ENCODE measurements at places on chromosomes 13 and 19.

GRCh38 chr13:37797631-37798030 is 71.9 kb downstream of the TRPC4 start:
- DNase-seq, result no peak
- H3K27ac ChIP-seq, result no peak overlapping the region
- H3K4me1 ChIP-seq, result no peaks in the 10 kb centered on the region
- H3K4me3 ChIP-seq, result no peak overlapping the region

DNA sequence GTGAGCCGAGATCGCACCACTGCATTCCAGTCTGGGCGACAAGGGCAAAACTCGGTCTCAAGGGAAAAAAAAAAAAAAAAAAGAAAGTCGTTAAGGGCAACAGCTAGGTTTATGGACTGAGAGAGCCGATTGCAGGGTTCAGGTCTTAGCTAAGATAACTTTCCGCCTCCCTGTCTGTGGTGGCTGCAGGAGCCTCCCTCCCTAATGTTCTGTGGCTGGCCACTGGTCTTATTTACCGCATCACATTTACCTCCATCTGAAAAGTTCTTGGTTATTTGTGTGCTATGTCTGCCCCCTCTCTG is 722 bp upstream of the CRTC1 start:
- no peak overlapping the region for H3K4me3 ChIP-seq
- H3K36me3 ChIP-seq, result no peaks in the 10 kb centered on the region
- peaks cover 2% of the 10 kb centered on the region for H3K4me1 ChIP-seq

DNA sequence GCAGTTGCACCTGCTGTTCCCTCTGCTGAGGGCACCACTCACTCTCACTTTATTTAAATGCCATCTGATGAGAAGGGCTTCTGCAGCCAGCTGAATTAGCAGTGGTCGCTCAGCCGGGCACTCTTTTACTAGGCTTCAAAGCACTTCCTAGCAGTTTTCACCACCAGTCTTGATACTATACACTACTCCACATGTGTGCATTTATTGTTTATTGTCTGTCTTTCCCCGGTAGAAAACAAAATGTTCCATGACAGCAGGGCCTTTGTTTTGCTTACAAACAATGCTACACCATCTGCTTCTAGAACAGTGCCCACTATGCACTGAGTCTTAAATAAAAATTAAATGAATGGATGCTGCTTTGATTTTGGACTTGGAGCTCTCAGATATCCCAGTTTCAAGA is 404.9 kb downstream of the FGF14 start:
- DNase-seq, result no peak
- no peaks in the 10 kb centered on the region for H3K4me1 ChIP-seq
- H3K4me3 ChIP-seq, result no peak overlapping the region
- H3K27me3 ChIP-seq, result no peaks in the 10 kb centered on the region

- no peak for DNase-seq
- H3K4me3 ChIP-seq, result no peak overlapping the region
- no peaks in the 10 kb centered on the region for H3K27me3 ChIP-seq
- no peaks in the 10 kb centered on the region for H3K4me1 ChIP-seq
- no peaks in the 10 kb centered on the region for H3K36me3 ChIP-seq
Observed at GRCh38 chr19:33350538-33351309, 22.8 kb upstream of the CEBPG start.
